Non-pigmented ciliary epithelial cell (primary cell): ENCODE measurements at places on chromosomes 16 and 17.
A peak's percentile ranks its signal among the peaks of the same experiment; 100 is the strongest.

GRCh38 chr17:17089796-17090641 lies 47.8 kb downstream of the MPRIP start:
- DNase-seq = no peak

GRCh38 chr16:12356632-12357340 lies 380.3 kb downstream of the SNX29 start:
- no peak for DNase-seq

DNA sequence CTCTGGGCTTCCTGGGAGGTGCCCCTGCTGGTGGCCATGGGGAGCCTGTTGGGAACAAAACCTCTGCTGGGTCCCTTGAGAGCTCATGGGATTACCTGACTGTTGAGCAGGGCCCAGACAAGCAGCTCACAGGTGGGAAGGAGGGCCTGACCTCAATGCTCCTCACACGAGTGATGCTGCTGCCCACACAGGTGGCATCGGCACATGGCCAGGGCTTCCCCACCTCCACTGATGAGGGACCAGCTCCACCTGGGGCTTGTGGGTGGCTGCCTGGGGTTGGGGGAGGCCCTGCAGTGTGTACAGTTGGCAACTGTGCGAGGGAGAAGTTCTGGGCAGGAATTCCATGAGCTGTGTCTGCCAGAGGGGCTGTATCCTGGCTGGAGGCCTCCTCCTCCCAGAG lies 87.8 kb upstream of the NLRP1 start:
- DNase-seq = no peak

GRCh38 chr17:4583206-4583605 lies 1.1 kb upstream of the SMTNL2 start:
- no peak for DNase-seq

- no peak for DNase-seq
These were observed 45.8 kb upstream of the GSE1 start for GRCh38 chr16:85567101-85567866.

GRCh38 chr17:82218349-82219075 lies 5.9 kb upstream of the CCDC57 start:
- no peak for DNase-seq

DNA sequence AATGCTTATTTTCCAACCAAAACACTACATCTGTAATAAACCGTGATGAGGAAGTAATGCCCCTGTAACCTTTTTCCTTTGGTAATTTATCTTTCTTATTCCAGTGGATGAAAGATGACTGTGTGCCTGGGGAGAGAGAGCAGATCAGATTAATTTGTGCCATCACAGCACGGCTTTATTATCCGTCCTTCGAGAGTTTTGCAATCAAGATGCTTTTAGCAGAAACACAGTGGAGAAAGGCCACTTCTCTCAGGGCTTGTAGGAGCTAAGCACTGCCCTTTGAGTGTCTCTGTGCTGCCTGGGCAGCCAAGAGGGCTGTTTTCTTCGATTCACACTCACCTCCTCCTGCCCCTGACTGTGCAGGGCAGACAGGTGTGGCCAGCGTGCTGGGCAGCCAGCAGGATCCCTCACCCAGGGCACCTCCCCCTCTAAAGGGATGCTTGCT lies 190.2 kb downstream of the PRKCA start:
- DNase-seq = no peak

- no peak for DNase-seq
These were observed 344.6 kb downstream of the XYLT1 start for GRCh38 chr16:17126156-17126555.

- DNase-seq = no peak
These were observed 30.1 kb upstream of the ABCC1 start for GRCh38 chr16:15919331-15919730.

DNA sequence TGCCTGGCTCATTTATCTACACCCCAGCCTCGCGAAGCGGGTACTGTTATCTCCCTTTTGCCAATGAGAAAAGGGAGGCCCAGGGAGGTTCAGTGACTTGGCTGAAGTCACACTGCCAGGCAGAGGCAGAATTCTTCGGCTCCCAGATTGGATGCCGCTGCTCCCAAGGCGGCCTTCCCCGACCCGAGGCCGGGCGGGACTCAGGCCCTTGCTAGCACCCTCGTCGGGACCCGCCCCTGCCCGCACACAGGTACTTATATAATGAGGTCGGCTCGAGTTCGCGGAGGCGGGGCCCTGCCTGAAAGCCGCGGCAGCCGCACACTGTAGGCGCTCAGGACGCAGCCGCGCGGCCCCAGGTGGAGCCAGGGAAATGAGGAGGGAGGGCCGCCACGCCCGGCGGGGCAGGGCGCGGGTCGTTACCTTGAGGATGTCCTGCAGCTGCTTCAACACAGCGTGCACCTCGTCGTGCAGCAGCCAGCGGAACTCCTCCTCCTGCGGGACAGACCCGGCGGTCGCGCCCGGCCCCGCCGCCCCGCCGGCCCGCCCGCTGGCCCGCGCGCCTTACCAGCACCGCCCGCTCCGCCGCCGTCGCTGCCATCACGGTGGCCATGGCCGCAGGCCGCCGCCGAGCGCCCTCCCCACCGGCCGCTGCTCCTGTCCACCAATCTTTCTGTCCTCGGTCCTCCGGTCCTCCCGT lies at the start of gene ROGDI:
Gene ROGDI, minus strand, starts transcription at position 672 of the 697 bp plus-strand sequence. Its CDS starts 62 bp downstream, at position 610.
- DNase-seq = no peak

- DNase-seq = no peak
These were observed 34.0 kb downstream of the YPEL2 start for GRCh38 chr17:59365383-59365981.

GRCh38 chr16:19589771-19590302 lies 34.3 kb downstream of the VPS35L start:
- DNase-seq = no peak

GRCh38 chr17:67025216-67025792 lies 19.1 kb upstream of the CACNG1 start:
- DNase-seq = no peak

- DNase-seq = no peak
These were observed 164.7 kb downstream of the MSI2 start for GRCh38 chr17:57420734-57421717.

DNA sequence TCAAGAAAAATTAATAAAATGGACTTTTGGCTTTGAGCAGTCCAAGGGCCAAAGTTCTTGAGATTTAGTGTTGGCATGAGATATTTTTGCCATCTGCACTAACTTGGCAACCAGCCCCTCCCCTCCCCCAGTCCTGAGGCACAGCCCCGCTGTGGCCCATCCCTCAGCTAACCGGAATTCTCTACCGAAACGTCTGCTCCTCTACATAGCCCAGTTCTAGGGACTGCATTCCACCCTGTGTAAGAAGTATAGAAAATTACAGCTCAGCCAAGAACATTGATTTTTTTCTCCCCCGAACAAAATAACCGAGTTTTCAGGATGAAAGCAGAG lies 97.5 kb downstream of the AMFR start:
- no peak for DNase-seq

GRCh38 chr17:41771389-41772206 lies 14.9 kb downstream of the JUP start:
- no peak for DNase-seq

DNA sequence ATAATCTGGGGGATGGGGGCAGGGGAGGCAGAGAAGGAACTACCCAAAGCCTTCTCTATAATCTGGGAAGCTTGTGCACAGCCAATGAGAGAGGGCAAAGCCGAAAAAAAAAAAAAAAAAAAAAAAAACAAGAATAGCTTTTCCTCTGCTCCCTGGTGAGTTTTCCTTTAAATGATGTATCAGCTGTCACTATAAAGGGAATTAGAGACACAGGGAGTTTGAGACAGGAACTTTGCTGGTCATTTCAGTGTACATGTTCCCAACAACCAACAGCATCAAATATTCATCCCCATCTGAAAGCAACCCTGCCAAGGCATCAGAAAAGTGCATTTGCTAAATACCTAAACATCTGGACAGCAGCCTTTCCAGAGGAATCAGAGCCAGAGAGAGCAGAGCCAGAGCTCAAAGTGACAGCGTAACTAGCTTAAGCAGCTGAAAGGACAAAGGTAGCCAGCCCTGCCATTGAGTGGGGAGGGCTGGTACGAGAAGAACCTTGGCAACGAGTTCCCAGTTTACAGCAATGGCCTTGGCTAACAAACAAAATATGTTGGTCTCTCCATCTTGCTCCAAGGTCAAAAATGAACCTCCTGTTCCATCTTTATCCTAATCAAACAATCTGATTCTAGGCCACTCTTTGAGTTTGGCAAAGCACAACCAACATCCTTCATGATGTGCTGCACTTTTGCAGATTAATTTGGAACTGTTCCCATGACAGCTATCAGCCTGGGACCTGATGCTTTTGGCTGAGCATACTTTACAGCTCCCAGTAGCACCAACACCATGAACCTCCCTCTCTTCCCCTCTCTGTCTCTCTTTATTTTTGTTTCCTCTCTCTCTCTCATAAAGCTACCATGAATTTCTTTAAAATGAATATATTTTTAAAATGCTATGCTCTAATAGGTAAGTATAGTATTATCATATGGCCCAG lies 143.7 kb upstream of the GNAO1 start:
- no peak for DNase-seq

GRCh38 chr17:49393491-49394255 lies 21.0 kb downstream of the PHB1 start:
- no peak for DNase-seq

GRCh38 chr17:62950067-62950466 lies 16.0 kb upstream of the TANC2 start:
- DNase-seq = no peak

GRCh38 chr16:25608002-25608401 lies 83.8 kb upstream of the HS3ST4 start:
- DNase-seq = no peak

- DNase-seq = no peak
These were observed 11.9 kb downstream of the LGALS3BP start for GRCh38 chr17:78967782-78968362.

- no peak for DNase-seq
These were observed 26.8 kb upstream of the ELAC2 start for GRCh38 chr17:13044572-13045065.

- DNase-seq = no peak
These were observed 54.8 kb downstream of the RMI2 start for GRCh38 chr16:11400076-11400475.

GRCh38 chr17:60066576-60066975 lies 12.1 kb downstream of the HEATR6 start:
- no peak for DNase-seq

DNA sequence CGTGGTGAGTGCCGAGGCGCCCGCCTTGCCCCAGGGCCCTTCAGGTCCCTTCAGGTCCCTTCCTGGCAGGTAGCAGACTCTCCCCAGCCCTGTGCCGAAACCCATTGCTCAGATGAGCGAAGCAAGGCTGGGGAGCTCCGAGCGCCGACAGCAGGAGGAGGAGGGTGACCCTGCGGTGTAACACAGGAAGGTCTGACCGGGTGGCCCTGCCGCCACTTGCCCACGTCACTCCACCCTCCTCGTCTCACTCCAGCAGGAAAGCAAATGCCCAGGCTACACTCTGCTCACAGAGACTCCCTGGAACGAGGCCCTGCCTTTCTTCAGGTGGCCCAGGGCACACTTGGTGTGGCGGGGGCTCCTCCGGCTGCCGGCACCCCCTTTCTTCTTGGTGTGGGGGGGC lies 57.2 kb downstream of the ACTG1 start:
- DNase-seq = no peak

DNA sequence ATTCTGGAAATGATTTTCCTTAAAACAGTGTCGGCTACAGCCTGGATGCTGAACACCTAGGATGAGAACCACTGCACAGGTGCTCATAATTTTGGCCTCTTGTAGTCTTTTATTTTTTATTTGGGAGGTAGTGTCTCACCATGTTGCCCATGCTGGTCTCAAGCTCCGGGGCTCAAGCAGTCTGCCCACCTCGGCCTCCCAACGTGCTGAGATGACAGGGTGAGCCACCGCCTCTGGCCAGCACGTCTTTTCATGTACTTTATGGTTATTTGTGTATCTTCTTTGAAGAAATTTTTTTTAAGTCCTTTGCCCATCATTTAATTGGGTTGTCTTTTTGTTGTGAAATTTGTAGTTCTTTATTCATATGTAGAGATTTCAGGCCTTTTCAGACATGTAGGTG lies 58.0 kb downstream of the WDR45B start:
- no peak for DNase-seq

DNA sequence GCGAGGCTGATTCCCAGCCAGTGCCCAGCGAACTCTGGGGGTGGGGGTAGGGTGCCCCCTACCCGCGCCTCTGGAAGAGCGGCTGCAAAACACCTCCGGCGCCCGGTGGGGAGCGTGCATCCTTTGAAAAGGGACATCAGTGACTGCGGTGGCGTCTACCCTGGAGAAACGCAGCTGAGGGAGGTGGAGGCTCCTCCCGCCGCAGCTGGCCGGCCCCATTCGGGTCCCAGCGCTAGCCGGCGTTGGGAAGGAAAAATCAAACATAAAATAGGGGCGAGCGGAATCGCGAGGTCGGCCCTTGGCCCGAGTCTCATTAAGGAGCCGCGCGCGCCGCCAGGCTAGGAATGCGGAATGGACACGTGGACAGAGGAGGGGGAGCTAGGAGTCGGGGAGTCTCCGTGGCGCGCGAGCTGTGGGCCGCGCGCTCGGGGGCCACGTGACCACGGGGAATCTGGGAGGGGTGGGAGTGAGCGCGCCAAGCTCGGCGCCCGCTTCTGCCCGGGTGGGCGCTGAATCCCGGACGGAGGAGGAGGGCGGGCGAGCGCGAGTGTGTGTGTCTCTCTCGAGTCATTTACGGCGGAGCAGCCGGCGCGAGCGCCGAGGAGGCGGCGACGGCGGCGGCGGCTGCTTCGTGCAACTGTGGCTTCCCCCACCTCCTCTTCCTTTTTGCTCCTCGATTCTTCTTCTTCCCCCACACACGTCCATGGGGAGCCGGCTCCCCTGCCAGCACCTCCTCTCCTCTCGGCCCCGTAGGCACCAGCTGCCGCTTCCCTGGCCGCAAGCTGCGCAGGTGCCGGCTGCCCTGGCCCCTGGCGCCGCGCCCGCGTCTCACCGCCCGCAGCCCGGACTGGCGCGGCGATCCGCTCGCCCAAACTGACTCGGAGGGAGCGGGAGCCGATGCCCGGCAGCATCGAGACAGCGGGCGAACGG lies at the start of gene TMEM132E:
Gene TMEM132E, plus strand, starts transcription at position 566 of the 930 bp plus-strand sequence. CDS start 1,495 bp downstream, outside the sequence.
- DNase-seq = no peak

GRCh38 chr17:66605541-66605940 lies 229.4 kb upstream of the CACNG5 start:
- no peak for DNase-seq

DNA sequence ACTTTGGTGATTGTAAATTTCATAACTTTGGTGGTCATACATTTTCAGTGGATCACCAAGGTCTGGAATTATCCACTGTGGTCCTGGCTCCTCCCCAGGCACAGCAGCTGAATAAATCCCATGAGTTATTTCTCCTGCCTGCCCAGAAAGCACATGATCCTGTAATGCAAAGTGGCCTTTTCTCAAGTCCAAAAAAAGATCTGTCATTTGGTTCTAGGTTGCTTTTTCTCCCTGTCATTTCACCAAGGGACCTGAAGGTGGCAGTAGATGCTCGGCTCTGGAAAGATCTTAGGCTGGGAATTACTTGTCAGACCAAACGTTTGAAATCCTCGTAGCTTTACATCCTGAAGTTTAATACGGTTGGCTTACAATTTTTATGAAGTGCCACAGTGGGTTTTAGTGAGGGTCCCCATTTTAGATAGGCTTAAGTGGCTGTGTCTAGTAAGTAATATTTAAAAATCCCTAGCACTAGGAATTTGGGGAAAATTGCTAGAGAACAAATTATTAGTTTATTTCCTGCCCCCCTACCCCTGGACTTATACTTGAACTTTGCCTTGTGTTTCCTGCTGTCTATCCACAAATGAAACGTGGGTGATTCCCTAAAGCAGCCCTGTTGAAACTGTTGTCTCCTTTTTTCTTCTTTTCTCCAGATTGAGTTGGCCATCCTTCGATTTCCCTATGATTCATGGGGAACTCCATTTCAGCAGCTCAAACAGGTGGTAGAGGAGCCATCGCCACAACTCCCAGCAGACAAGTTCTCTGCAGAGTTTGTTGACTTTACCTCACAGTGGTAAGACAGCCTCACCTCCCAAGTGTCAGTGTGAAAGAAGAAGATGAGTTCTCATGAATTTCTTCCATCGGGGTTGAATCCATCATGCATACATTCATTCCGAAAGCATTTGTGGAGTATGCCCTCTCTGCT lies 111.7 kb downstream of the MAP2K6 start:
- DNase-seq = peak; percentile 46
